ENCODE measurements at places on chromosomes 11 and 22.

- no peaks in the 10 kb centered on the region for H3K36me3 ChIP-seq
- peaks cover 78% of the 10 kb centered on the region for H3K4me1 ChIP-seq
- no peaks in the 10 kb centered on the region for H3K27me3 ChIP-seq
- H3K27ac ChIP-seq = peak overlapping the region; percentile 94
- DNase-seq = peak; percentile 96
- no peak overlapping the region for H3K4me3 ChIP-seq
Observed at GRCh38 chr11:16986434-16987204, 27.6 kb downstream of the PLEKHA7 start.

- H3K27me3 ChIP-seq = no peaks in the 10 kb centered on the region
- H3K4me1 ChIP-seq = no peaks in the 10 kb centered on the region
- no peak for DNase-seq
- no peak overlapping the region for H3K4me3 ChIP-seq
Observed at GRCh38 chr22:30404307-30404706, 7.5 kb downstream of the SEC14L2 start.

DNA sequence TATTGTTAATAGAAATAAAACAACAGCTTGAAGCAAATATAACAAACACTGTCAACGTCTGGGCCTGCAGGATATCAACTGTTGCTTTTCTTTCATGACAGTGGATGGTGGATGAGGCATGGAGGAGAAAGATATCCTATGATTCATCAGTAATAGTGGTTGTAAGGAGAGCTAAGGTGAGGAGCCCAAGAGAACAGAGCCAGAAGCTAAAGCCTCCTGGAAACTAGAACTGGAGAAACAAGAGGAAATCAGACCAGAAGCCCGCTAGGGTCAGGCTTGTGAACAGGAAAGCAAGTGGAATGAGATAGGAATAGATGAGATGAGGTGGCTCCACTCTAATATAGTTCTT, 37.7 kb upstream of the MMP12 start:
- H3K4me1 ChIP-seq = no peaks in the 10 kb centered on the region
- no peak overlapping the region for H3K27ac ChIP-seq
- no peak overlapping the region for H3K4me3 ChIP-seq
- DNase-seq = no peak
- H3K36me3 ChIP-seq = no peaks in the 10 kb centered on the region

GRCh38 chr11:78218707-78219492, 30.2 kb downstream of the USP35 start:
- H3K27ac ChIP-seq = no peak overlapping the region
- no peak for DNase-seq
- no peak overlapping the region for H3K4me3 ChIP-seq
- peaks cover 2% of the 10 kb centered on the region for H3K36me3 ChIP-seq

- DNase-seq = peak; percentile 16
- no peak overlapping the region for H3K4me3 ChIP-seq
- H3K27me3 ChIP-seq = no peaks in the 10 kb centered on the region
Observed at GRCh38 chr11:79209540-79210266, 231.1 kb downstream of the TENM4 start.

GRCh38 chr22:23825246-23825905, 13.4 kb downstream of the DERL3 start:
- no peak overlapping the region for H3K27ac ChIP-seq
- H3K4me1 ChIP-seq = no peaks in the 10 kb centered on the region
- no peaks in the 10 kb centered on the region for H3K27me3 ChIP-seq
- H3K4me3 ChIP-seq = no peak overlapping the region

GRCh38 chr11:47387944-47388696, 9.8 kb upstream of the SPI1 start:
- H3K36me3 ChIP-seq = no peaks in the 10 kb centered on the region
- H3K4me1 ChIP-seq = no peaks in the 10 kb centered on the region
- H3K4me3 ChIP-seq = no peak overlapping the region
- H3K27me3 ChIP-seq = no peaks in the 10 kb centered on the region

- no peaks in the 10 kb centered on the region for H3K27me3 ChIP-seq
- H3K27ac ChIP-seq = peak overlapping the region; percentile 95
Observed at GRCh38 chr11:66068923-66069714, 953 bp upstream of the PACS1 start.

- H3K27me3 ChIP-seq = peaks cover 6% of the 10 kb centered on the region
- peaks cover 22% of the 10 kb centered on the region for H3K4me1 ChIP-seq
- no peaks in the 10 kb centered on the region for H3K36me3 ChIP-seq
- H3K4me3 ChIP-seq = no peak overlapping the region
Observed at GRCh38 chr11:124841201-124841600, 24.0 kb upstream of the ROBO3 start.

- no peaks in the 10 kb centered on the region for H3K36me3 ChIP-seq
- no peaks in the 10 kb centered on the region for H3K27me3 ChIP-seq
- H3K4me1 ChIP-seq = no peaks in the 10 kb centered on the region
- H3K27ac ChIP-seq = no peak overlapping the region
Observed at GRCh38 chr11:15179167-15179566, 64.4 kb downstream of the INSC start.

DNA sequence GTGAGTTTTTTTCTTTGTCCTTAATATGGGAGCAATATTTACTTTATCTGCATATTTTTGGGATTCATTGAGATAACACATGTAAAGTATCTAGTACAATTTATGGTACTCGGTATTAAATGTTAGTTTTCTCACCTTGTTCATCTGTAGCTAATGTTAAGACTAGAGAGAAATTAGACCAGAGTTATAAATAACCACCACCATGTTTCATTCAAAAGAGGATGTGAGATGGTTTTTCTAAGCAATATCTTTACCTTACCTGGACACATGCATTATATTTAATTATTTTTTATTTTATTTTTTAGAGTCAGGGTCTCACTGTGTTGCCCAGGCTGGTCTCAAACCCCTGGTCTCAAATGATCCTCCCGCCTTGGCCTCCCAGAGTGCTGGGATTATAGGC, 18.4 kb downstream of the ARHGAP42 start:
- H3K4me1 ChIP-seq = no peaks in the 10 kb centered on the region
- no peaks in the 10 kb centered on the region for H3K36me3 ChIP-seq
- no peak overlapping the region for H3K4me3 ChIP-seq
- H3K27ac ChIP-seq = no peak overlapping the region
- no peak for DNase-seq

GRCh38 chr22:43014316-43014868, 557 bp downstream of the PACSIN2 start:
- DNase-seq = peak; percentile 54
- H3K4me1 ChIP-seq = peaks cover 62% of the 10 kb centered on the region
- H3K36me3 ChIP-seq = no peaks in the 10 kb centered on the region
- no peaks in the 10 kb centered on the region for H3K27me3 ChIP-seq
- H3K4me3 ChIP-seq = peak overlapping the region; percentile 52

- no peak overlapping the region for H3K27ac ChIP-seq
- no peaks in the 10 kb centered on the region for H3K27me3 ChIP-seq
Observed at GRCh38 chr22:19605508-19606331, 81.5 kb upstream of the CLDN5 start.

DNA sequence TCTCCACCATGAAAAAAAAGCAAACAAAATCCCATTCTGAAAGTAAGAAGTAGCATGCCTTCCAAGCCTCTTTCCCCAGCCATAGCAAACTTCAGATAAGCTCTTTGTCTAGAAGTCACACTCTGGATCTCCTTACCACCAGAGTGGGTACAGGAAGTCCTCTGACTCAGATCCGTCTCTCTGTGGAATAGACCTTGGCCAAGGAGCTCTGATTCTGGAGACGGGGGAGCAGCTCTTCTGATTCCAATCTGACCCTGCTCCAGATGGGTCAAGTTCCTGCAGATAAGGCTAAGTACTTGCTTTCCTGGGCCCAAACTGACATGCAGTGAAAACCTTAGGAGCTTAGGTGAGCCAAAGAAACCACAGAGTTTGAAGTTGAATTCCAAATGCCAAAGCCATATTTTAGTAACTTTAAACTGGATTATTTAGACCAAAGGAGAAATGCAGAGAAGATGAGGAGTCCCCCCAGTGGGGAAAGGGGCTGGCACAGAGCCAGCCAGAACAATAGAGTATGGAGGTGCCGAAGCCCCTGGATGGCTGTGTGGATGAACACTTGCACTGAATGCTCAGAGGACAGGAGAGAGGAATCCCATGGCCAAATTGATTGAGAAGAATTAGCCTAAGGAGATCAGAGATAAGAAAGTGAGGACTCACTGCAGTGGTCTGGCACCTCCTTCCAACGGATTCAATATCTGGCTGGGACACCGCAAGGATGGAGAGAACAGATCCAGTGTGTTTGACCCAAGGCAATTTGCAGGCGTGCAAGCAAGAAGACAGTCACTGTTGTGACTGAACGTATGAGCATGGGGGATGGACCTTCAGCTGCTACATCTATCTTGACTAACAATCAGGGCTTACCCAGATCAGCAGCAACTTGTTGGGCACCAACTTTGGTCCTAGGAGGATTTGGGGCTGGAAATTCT, 54.9 kb downstream of the ENDOD1 start:
- no peaks in the 10 kb centered on the region for H3K27me3 ChIP-seq
- DNase-seq = no peak
- H3K27ac ChIP-seq = no peak overlapping the region

DNA sequence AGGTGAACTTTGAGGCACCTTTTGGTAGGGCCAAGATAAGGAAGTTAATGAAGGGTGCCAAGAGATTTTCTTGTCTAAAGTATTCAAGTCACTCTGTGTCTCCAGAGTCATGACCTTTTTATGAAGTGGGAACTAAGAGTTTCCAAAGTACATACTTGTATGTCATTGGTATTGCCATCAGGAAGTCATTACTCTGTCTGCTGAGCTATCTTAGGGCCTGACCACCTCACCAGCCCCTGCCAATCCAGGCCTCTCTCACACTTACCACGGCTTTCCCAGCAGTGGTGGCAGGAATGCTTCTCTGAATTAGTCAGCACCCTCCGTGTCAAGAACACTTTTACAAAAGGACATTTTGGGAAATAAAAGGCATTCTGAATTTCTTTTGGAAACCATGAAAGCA, 192.8 kb upstream of the MTNR1B start:
- no peak for DNase-seq
- H3K4me3 ChIP-seq = no peak overlapping the region
- no peaks in the 10 kb centered on the region for H3K4me1 ChIP-seq
- H3K36me3 ChIP-seq = no peaks in the 10 kb centered on the region
- no peaks in the 10 kb centered on the region for H3K27me3 ChIP-seq

GRCh38 chr22:41237707-41238569, 2.8 kb downstream of the CHADL start:
- H3K27ac ChIP-seq = peak overlapping the region; percentile 33
- no peaks in the 10 kb centered on the region for H3K27me3 ChIP-seq
- H3K4me1 ChIP-seq = peaks cover 21% of the 10 kb centered on the region
- peak; percentile 86 for DNase-seq
- H3K4me3 ChIP-seq = no peak overlapping the region

GRCh38 chr22:28674121-28674563, 5.5 kb downstream of the TTC28 start:
- DNase-seq = no peak
- H3K4me3 ChIP-seq = no peak overlapping the region
- H3K36me3 ChIP-seq = no peaks in the 10 kb centered on the region

DNA sequence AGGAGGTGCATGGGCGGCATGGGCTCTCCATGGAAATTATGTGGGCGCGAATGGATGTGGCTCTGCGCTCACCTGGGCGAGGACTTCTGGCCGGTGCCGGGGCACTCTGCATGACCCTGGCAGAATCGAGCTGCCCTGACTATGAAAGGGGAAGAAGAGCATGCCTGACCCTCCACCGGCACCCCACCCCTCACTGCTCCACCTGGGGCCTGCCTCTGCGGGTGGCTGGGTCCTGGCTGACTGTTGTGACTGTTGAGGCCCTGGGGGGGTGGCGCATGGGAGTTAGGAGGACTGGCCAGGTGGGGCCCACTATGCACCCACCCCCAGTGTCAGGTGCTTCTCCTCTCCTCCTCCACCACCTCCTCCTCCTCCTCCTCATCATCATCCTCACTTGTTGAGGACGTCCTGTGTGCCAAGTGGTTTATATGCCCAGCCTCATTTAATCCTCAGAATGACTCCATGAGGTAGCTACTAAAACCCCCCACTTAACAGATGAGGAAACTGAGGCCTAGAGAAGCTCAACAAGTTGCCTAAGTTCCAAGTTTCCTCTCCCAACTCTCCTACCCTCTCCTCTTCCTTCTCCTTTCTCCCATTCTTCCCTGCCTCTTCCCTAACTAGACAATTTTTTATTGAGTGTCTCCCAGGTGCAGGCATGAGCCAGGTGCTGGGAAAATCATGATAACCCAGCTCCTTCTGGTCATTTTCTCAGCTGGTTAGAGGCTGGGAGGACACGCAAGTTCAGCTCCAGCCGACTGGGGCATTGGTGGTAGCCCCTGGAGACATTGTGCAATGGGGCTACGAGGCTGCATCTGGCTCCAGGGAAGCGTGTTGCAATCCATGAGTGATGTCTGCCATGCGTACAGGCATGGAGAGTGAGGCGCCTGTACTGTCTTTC, 2.3 kb downstream of the MYEOV start:
- DNase-seq = peak; percentile 75
- peak overlapping the region; percentile 91 for H3K27ac ChIP-seq
- no peaks in the 10 kb centered on the region for H3K27me3 ChIP-seq

DNA sequence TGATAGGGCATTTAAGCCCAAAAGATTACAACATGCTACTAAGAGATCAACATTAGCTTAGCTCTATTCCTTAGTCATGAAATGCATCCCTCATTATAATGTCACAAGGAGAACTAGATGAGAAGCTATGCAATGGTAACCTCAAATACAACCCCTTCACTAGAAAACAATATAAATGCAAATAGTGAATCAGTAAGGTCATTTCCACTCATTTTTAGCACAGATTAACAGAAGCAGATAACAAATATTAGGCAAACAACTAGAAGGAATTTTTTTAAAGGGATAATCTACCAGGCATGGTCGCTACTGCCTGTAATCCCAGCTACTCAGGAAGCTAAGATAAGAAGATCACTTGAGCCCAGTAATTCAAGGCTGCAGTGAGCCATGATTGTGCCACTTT, 28.2 kb downstream of the SIK3 start:
- H3K36me3 ChIP-seq = no peaks in the 10 kb centered on the region
- no peak overlapping the region for H3K27ac ChIP-seq
- H3K4me1 ChIP-seq = peaks cover 43% of the 10 kb centered on the region
- no peak overlapping the region for H3K4me3 ChIP-seq

DNA sequence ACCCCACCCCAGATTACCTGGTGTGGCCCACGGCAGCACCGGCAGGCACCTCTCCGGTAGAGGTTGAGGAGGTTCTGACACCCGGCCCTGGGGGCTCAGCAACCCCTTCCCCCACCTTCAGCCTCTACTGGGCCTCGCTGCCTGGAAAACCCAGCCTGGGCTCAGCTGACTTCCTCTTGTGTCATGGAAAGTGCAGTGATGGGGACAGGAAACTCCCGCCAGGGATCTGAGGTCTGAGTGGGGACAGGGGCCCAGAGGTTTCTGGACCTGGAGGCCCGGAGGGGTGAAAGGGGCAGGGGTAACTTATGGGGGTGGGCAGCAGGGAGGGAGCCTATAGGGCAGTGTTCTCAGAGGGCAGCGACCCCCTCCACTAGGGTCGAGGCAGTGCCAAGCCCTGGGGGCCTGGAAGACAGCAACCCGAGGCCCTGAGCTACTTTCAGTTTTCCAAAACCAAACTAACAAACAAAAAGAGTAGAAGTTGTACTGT, 10.0 kb upstream of the CD5 start:
- no peaks in the 10 kb centered on the region for H3K4me1 ChIP-seq
- DNase-seq = no peak
- no peaks in the 10 kb centered on the region for H3K36me3 ChIP-seq
- H3K4me3 ChIP-seq = no peak overlapping the region

Data from body of pancreas (tissue), 4 donors.